Immature natural killer cell (primary cell): ENCODE measurements at places on chromosomes 11 and 22.

DNA sequence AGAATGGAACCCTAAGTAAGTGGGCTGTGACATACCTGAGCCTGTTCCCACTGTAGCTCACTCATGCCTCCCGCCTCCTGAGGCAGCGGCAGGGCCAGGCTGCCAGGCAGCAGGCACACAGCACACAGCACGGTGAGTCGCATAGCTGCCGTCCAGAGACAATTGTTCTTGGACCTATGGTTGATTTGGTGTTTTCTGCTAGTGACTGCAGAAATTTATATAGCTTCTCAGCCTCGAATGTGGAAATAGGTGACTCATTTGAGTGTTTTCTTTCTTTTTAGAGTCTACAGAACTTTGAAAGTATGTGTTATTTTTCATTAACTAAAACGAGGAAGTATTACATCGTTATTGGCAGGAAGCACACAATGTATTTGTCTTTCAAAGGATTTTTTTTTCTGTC, at the start of gene MMP7:
Gene MMP7, minus strand, starts transcription at position 190 of the 400 bp plus-strand sequence. Its CDS starts 47 bp downstream, at position 143.
- H3K27me3 ChIP-seq: no peaks in the 10 kb centered on the region
- no peaks in the 10 kb centered on the region for H3K4me1 ChIP-seq
- no peaks in the 10 kb centered on the region for H3K36me3 ChIP-seq
- H3K27ac ChIP-seq: no peak within 1 kb of the TSS
- no peak for DNase-seq

DNA sequence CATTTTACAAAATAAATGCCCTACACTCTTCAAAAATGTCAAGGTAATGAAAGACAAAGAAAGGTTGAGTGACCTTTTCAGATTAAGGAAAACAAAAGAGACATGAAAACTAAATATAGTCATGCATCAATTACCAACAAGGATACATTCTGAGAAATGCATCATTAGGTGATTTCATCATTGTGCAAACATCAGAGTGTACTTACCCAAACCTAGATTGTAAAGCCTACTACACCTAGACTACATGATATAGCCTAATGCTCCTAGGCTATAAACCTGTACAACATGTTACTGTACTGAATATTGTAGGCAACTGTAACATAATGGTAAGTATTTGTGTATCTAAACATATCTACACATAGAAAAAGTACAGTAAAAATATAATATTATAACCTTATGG, 26.7 kb downstream of the INTS4 start:
- no peaks in the 10 kb centered on the region for H3K4me1 ChIP-seq
- peaks cover 9% of the 10 kb centered on the region for H3K36me3 ChIP-seq
- no peaks in the 10 kb centered on the region for H3K27me3 ChIP-seq
- H3K4me3 ChIP-seq: no peak overlapping the region
- no peak for DNase-seq

DNA sequence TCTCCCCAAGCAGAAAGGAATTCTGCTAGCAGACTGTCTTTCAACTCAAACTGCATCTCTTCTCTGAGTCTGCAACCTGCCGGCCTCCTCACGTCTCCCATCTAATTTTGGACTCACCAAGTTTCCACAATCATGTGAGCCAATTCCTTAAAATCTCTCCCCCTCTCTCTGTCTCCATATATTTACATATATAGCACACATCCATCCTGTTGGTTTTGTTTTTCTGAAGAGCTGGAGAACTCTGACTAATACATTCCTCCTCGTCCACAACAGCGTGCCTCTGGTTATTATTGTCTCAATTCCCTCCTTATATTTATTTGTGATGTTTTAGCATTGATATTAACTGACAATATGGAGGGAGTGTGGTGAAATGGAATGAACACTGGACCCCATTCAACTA, 29.6 kb upstream of the FJX1 start:
- no peak overlapping the region for H3K4me3 ChIP-seq
- DNase-seq: no peak
- H3K27ac ChIP-seq: no peak overlapping the region
- H3K4me1 ChIP-seq: no peaks in the 10 kb centered on the region
- peaks cover 11% of the 10 kb centered on the region for H3K27me3 ChIP-seq

DNA sequence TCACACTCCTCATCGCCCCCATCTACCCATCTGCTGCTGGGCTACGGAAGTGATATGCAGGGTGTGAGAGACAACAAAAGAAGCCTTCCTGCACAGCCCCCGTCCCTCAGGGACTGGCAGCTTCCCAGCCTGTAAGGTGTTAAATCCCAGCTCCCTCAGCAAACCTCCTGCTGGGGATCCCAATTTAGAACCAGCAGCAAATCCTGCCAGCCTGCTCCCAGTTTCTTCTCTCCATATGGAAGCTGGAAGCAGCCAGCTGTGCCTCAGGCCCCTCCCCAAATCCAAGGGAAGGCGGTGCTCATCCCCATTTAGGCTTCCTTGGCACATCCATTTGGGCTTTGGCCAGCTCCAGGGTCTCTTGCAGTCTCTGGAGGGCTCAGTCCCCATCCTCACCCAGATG, 47.5 kb downstream of the PAMR1 start:
- peaks cover 9% of the 10 kb centered on the region for H3K27me3 ChIP-seq
- no peaks in the 10 kb centered on the region for H3K4me1 ChIP-seq
- H3K36me3 ChIP-seq: no peaks in the 10 kb centered on the region
- no peak for DNase-seq
- no peak overlapping the region for H3K27ac ChIP-seq
- no peak overlapping the region for H3K4me3 ChIP-seq

DNA sequence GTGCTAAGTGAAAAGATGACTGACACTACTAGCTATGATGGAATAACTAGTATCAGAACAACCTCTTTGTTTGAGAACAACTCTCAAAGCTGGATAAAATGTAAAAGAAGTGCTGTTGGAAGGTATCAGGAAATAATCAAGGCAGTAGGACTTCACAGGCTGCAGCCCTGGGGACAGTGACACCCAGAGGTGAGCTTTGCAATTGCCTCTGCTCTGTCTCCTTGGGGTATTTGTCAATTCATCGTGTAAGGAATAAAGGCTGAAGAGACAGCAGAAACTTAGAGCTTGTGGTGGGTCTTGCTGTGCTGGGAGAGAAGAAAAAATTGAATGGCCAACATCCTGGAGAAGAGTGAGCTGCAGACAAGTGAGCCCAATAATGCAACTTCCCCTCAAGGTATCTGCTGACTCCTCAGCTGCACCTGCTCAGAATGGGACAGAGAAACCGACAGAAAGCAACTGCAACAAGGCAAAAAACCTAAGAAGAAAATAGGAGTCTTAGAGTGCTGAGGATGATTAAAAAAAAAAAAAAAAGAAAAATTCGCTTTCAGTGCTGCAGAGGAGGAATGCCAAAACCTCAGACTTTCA, 141.1 kb downstream of the RCN1 start:
- H3K27me3 ChIP-seq: peaks cover 6% of the 10 kb centered on the region
- no peaks in the 10 kb centered on the region for H3K4me1 ChIP-seq
- no peak overlapping the region for H3K4me3 ChIP-seq
- no peak overlapping the region for H3K27ac ChIP-seq
- peaks cover 3% of the 10 kb centered on the region for H3K36me3 ChIP-seq
